ENCODE measurements at places on chromosomes 6 and 20. TPM values are rescaled to one million over a fixed set of nuclear protein-coding genes. Genes with fewer than 3 reads are reported as not detected.

DNA sequence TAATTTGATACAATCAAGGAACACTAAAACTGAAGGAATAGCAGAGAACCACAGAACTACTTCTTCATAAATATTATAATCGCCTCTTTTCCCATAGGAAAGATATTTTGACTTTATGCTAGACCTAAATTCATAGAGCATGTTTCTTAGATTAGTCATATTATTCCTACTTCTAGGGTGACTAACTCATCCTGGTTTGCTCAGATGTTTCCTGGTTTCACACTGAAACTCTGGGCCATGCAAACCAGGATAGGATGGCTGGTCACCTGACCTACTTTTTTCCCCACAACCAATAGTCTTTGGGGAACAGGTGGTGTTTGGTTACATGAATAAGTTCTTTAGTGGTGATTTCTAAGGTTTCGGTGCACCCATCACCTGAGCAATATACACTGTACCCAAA, 42.8 kb downstream of the MMS22L start:
- ATAC-seq: no peak

DNA sequence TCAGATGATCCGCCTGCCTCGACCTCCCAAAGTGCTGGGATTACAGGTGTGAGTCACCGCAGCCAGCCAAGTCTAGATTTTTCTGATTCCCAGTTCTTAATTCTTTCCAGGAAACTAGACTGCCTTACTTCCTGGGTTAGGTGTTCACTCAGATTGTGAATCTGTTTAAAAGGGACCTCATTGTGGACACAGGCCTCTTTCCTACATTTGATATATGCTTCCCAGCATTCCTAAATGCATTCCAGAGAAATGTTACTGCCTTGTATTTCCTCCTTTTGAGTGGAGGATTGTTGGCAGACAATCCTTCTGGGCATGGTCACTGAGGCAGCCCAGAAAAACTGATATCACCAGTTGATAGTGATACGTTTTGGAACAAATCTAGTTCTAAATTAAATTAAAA, 15.7 kb downstream of the TMEM181 start:
- ATAC-seq: no peak

DNA sequence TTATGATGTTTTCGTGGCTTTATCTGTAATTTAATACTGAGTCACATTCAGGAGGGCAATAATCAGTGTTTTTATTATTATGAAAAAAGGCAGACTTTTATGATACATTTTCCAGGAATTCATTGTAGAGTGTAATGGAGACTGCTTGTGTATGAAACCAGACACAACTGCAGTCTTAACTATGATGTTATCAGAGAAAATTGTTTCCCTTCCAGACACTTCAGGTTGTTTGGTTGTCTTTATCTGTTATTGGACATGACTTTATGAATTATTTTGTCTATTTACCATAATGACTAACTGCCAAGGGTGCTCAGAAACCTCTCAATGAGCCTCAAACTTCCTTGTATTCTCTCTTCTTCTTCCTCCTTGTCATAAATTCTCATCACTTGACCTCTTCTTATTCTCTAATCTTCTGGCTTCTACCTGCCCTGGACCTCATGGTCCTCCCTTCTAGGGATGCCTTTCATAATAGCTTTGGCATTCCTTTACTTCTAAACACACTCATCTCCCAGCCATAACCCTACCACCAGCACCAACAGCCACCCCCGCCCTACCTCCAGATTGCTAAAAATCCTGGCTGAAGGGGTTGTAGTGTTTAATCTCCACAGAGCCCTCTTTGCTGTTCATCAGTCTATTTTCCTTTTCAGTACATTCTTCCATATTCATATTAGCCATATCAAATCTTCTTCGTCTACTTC, 492.5 kb downstream of the CDKAL1 start:
- no peak for ATAC-seq

DNA sequence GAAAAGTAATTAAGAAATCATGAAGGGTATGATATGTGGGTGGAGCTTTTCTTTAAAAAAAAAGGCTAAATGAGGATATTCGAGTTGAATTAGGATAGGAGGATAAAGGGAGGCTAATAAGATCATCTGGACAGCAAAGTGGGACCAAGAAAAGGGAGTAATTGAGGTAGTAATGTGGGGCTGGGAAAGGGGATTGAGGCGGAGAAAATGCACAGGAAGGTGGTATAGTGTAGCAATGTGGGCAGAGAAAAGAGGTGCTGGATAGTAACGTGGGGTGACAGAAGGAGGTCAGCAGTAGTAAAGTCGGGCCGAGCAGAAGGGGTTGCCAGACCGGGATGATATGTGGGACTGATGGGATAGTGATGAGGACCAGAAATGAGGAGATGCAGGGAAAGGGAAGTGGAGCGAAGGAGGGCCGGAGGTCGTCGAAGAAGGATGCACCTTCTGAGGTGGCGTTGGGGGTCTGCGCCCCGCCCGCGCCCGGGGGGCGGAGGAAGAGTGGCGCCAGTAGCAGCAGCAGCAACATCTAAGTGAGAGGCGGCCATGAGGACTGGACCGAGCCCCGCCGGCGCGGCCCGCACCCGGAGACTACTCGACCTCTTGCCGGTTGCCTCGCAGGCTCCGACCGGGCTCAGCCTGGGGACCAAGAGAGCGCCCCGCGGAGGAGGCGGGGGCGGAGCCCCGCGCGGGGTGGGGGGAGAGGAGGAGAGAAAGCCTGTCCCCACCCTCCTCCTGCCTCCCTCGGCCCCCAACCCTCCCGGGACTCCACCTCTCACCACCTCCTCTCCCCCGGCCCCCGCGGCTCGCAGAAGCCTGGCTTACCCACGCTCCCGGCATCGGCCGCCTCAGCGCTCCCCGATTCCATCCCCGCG, 887 bp downstream of the GABBR1 start:
- peak; percentile 41 for ATAC-seq

- ATAC-seq: no peak
These were observed 57.7 kb downstream of the FAM229B start for GRCh38 chr6:112145080-112145573.

DNA sequence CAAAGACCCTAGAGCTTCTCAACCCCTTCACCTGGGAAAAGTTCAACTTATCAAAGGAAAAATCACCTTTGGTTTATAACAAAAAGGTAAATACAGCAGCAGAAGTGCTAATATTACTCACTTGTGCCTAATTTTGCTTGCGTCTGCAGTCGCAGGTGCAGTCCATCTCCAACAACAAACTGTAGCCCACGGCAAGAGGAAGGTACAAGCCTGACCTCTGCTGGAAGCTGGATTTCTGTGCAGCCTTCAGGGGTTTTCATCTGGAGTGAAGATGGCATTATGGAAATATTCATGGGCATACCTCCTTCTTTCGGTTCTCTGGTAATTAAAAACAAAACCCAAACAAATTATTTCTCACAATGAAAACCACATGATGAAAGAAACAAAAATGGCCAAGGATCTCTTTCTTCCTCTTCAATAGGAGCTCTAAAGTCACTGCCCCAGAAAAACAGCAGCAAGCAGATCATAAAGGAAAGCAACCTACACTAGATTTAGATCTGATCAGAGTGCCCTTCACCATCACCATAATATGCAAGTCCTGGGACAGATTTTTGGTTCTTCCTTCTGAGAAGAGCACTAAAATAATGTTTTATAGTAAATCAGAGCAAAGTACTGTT, 7.8 kb downstream of the UBE3D start:
- ATAC-seq: peak; percentile 67

- ATAC-seq: no peak
These were observed 505 bp downstream of the SNAI1 start for GRCh38 chr20:49983123-49983847.

DZANK1 gene
- total RNA-seq: 1.4 TPM

TPBG gene
- 96.7 TPM for total RNA-seq

PTK6 gene
- 0.42 TPM for total RNA-seq

ESR1 gene
- 0.94 TPM for total RNA-seq

WFDC5 gene
- not detected for total RNA-seq
